HCT116 (cell line): ENCODE measurements at places on chromosomes 1 and 21. TPM values are rescaled to one million over a fixed set of nuclear protein-coding genes. Genes with fewer than 3 reads are reported as not detected.
A peak's percentile ranks its signal among the peaks of the same experiment; 100 is the strongest.

Gene GUCA2A
- not detected for total RNA-seq

GRCh38 chr1:210467440-210468043 lies 138.8 kb downstream of the HHAT start:
- DNase-seq: no peak

GRCh38 chr1:3944578-3945125 lies 44.6 kb upstream of the C1orf174 start:
- DNase-seq: no peak

DNA sequence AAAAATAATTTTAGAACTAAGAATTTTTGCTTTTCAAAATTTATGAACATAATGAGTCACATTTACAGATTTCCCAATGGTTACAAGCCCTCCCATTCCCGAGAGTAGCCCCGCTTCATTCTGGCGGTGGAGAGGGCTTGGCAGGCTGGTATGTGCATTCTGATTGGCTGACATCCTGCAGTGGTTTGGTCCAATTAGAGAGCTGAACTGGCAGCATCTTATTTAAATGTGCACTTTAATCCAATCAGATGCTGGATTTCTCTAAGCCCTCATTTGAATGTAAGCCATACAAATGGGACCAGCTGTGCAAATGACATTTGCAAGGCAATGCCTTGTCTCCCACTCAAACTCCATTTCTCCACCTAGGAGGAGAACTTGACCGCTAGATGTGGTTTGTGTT lies 18.0 kb upstream of the TRIM17 start:
- no peak for DNase-seq

GRCh38 chr1:51622455-51622913 lies 5.6 kb downstream of the OSBPL9 start:
- peak; percentile 96 for DNase-seq

- DNase-seq: no peak
Measured at GRCh38 chr1:57550092-57550491, 126.2 kb upstream of the DAB1 start.

- no peak for DNase-seq
Measured at GRCh38 chr21:39124681-39125251, 58.5 kb downstream of the PSMG1 start.
